Endothelial cell of umbilical vein (primary cell): ENCODE measurements at places on chromosomes 5 and 9. TPM values are rescaled to one million over a fixed set of nuclear protein-coding genes. Genes with fewer than 3 reads are reported as not detected.

- H3K4me3 ChIP-seq: no peak overlapping the region
- no peak for DNase-seq
- H3K27me3 ChIP-seq: no peaks in the 10 kb centered on the region
These were observed 53.1 kb downstream of the SYK start for GRCh38 chr9:90854637-90855175.

GRCh38 chr9:91711755-91712601, 238.1 kb downstream of the ROR2 start:
- no peak for DNase-seq
- H3K36me3 ChIP-seq: no peaks in the 10 kb centered on the region
- no peaks in the 10 kb centered on the region for H3K4me1 ChIP-seq
- H3K27ac ChIP-seq: no peak overlapping the region

DNA sequence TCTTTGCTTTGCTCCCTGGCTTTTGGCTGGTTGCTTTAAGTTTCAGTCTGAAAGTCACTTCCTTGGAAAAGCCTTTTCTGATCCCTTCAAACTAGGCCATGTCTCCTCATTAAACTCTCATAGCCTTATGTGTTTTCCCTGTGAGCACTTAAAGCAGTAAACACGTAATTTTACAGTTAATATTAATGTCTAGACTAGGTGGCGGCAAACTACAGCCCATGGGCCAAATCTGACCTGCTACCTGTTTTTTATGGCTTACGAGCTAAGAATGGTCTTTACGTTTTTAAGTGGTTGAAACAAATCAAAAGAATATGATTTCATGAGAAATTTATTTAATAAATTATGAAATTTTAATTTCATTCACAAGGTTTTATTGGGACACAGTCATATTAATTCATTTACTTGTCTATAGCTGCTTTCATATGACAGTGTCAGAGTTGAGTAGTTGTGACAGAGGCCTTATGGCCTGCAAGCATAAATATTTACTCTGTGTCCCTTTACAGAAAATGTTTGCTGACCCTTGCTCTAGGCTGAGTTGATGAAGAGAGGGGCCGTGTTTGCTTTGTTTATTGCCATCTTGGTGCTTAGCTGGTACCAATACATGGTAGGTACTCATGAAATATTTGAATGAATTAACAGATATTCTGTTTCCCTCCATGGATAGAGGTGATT, 7.4 kb downstream of the SLC44A1 start:
- DNase-seq: no peak
- H3K36me3 ChIP-seq: no peaks in the 10 kb centered on the region
- no peaks in the 10 kb centered on the region for H3K27me3 ChIP-seq
- no peak overlapping the region for H3K4me3 ChIP-seq
- no peak overlapping the region for H3K27ac ChIP-seq

GRCh38 chr9:26516773-26517343, 375.7 kb downstream of the CAAP1 start:
- H3K27me3 ChIP-seq: no peaks in the 10 kb centered on the region
- no peak overlapping the region for H3K27ac ChIP-seq
- no peaks in the 10 kb centered on the region for H3K36me3 ChIP-seq
- H3K4me3 ChIP-seq: no peak overlapping the region

DNA sequence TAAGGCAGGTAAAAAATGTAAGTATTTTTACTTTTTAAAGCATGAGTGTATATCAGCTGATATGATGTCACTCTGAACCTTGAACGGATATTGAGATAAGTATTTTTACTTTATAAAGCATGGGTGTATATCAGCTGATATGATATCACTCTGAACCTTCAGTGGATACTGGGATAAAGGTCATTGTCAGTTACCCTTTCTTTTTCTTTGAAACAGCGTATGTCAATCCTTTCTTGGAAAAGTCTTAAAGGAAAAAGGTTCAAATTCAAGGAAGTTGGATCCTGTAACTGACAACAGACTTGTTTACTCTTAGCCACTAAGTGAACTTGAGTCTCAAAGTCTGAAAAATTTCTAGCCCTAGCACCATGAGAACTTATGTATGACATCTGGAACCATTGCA, 61.7 kb upstream of the IFNK start:
- no peak overlapping the region for H3K4me3 ChIP-seq
- H3K27ac ChIP-seq: no peak overlapping the region
- H3K4me1 ChIP-seq: no peaks in the 10 kb centered on the region
- DNase-seq: no peak
- H3K27me3 ChIP-seq: no peaks in the 10 kb centered on the region
- H3K36me3 ChIP-seq: no peaks in the 10 kb centered on the region

- H3K27me3 ChIP-seq: no peaks in the 10 kb centered on the region
- H3K4me3 ChIP-seq: no peak overlapping the region
- H3K4me1 ChIP-seq: no peaks in the 10 kb centered on the region
- H3K27ac ChIP-seq: no peak overlapping the region
These were observed 5.3 kb downstream of the SLC34A1 start for GRCh38 chr5:177389241-177390169.

- peaks cover 15% of the 10 kb centered on the region for H3K36me3 ChIP-seq
- H3K27ac ChIP-seq: no peak overlapping the region
- H3K4me1 ChIP-seq: no peaks in the 10 kb centered on the region
- no peak for DNase-seq
- H3K27me3 ChIP-seq: no peaks in the 10 kb centered on the region
These were observed 22.0 kb downstream of the DDX31 start for GRCh38 chr9:132647806-132648205.

DNA sequence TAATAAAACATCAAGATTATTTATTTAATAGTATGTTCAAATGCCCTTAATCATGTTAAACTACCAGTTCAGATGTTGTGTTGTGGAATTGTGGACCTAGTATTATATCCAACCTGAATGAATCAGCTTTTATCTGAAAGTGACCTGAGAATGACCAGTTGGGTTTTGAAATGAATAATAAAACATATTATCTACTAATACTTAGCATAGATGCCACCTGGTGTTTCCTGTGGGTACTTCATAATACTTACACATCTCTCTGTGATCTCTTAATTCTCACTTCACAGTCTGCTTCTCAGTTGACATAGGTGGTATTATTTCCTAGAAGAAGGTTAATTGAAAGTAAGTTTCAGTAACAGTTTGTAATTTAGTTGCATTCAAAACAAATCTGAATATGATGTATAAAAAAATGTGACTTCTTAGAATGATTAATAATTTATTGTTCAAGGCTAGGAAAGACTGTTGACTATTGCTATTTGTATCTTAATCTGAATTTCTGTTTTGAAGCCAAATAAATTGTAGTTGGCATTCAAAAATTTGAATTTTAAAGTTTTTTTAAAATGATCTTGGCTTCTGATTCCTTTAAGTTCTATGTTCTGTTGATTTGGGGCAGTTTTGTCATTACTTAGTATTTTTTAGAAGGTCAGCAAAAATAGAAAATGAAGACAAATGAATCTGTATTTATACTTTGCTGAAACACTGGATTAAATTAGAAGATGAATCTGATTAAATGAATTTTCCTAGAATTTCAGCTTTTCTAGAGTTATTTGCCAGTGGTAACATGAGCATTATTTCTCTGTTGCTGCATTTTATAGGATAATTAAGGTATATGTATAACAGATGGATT, 48.2 kb downstream of the KIF2A start:
- no peaks in the 10 kb centered on the region for H3K4me1 ChIP-seq
- no peak overlapping the region for H3K4me3 ChIP-seq
- H3K36me3 ChIP-seq: peaks cover 5% of the 10 kb centered on the region
- H3K27me3 ChIP-seq: no peaks in the 10 kb centered on the region
- peak; percentile 76 for DNase-seq

- no peak overlapping the region for H3K27ac ChIP-seq
- peaks cover 34% of the 10 kb centered on the region for H3K4me1 ChIP-seq
These were observed 9.7 kb upstream of the MSMP start for GRCh38 chr9:35763803-35764202.

GRCh38 chr5:132022737-132023136, 11.3 kb upstream of the ACSL6 start:
- H3K36me3 ChIP-seq: no peaks in the 10 kb centered on the region
- H3K4me3 ChIP-seq: no peak overlapping the region
- no peak overlapping the region for H3K27ac ChIP-seq
- H3K27me3 ChIP-seq: peaks cover 20% of the 10 kb centered on the region
- no peak for DNase-seq

DNA sequence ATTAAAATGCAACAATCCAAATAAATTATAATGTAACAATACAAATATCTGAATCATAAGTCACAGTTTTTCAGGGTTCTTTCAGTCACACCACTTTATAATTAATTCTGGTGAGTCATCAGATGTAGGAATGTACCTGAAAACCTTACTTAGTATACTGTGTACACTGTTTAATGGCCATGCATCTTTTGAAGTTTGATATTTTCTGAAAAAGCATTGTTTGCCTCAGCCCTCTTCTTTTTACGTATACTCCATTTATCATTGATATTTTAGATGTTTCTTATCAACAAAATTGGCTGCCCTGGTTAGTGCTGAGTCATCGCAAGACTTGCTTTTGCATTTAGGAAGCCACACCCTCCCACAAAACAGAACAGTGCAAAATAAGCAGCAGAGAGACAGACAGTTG, 218.6 kb downstream of the PJA2 start:
- H3K4me3 ChIP-seq: no peak overlapping the region
- H3K36me3 ChIP-seq: peaks cover 1% of the 10 kb centered on the region

DNA sequence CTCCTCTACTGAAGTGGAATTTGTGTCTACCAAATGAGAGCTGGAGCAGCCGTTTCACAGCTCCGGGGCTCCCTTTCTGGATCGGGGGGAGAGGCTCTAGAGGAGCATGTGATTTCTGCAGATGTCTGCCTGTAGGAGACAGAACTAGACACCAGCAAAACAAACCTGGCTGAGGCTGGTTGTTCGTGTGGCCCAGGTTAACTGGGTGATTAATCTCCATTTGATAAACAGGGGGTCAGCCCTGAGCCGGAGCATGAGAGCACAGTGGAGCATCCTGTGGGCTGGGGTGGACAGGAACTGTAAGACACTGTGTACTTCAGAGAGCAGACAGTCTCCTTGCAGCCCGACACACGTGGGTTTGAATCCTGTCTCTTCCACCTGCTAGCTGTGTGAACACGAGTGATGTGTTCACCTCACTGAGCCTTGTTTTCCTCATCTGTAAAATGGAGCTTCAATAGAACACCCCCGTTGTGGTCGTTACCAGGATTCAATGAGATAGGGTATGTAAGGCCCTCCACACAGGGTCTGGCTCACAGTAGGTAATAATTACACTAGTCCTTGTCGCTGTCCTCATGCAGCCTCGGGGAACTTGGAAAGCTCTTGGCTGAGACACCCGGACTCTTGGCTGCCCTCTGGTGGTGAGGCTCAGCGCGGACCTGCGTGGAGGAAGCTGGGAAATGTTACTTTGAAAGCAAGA, 12.9 kb downstream of the CXCL14 start:
- H3K27ac ChIP-seq: no peak overlapping the region
- H3K36me3 ChIP-seq: no peaks in the 10 kb centered on the region
- DNase-seq: peak; percentile 54
- peaks cover 8% of the 10 kb centered on the region for H3K27me3 ChIP-seq
- H3K4me3 ChIP-seq: no peak overlapping the region
- no peaks in the 10 kb centered on the region for H3K4me1 ChIP-seq

MINAR2 gene
- polyA plus RNA-seq: not detected in 2 replicates

RASEF gene
- not detected in 2 replicates for polyA plus RNA-seq
